ENCODE measurements at places on chromosomes 7 and 10.

DNA sequence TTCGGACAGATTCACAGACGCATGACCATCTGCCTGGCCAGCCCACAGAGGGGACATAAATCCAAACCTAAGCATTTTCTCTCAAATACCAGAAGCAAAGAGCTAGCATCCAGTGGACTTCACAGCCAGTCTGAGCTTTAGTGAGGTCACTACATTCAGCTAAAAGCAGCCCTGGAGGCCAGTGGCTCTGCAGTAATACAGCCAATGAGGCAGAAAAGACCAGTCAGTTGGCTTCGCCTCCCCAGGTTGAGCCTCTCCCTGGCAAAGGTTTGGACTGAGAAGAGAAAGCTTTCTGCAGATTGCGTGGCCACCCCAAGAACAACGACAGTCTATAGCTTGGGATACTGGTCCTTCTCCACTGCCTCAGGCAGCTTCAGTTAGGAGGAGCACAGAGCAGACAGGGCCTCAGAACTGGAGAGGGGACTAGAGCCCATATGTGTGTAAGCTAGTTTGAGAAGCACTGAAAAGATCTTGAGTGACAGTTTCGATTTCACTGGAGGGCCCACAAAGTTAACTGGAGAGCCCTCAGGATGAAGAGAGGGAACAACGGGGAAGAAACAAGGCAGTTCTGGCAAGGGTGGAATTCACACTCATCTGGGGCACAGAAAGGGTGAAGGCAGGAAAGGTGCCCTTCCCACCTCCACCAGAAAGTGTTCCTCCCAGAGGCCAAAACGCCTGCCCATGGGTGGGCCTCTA lies 3.8 kb downstream of the WDR91 start:
- DNase-seq: no peak

DNA sequence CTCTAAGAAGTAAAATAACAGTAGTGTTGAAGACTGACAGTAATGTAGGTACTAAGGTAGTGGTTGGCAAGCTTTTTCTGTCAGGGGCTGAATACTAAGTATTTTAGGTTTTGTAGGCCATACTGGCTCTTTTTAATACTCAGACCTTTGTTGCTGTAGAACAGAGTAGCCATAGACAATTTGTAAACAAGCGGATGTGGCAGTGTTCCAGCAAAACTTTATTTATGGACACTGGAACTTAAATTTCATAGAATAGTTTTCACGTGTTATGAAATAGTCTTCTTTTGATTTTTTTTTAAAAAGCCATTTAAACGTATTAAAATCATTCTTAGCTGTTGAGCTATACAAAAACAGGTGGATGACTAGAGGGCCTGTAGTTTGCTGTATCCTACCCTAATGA lies 121.2 kb downstream of the MLLT10 start:
- DNase-seq: no peak

DNA sequence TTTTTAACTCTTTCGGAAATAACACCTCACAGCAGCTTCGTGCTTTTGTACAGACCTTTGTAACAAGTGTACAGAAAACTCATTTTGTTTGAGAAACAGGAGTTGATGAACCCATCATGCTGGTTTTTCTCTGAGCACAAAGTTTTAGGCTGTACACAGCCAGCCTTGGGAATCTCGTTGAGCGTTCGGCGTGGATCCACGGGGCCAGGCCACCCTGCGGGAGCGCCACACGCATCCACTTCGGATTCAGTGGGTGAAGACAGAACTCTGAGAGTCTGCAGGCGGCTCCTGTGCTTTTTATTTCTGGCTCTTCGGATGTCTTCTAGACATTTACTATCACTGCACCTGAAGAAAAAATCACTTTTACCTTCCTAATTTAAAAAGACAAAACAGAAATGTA lies 131.2 kb downstream of the SMURF1 start:
- DNase-seq: no peak

GRCh38 chr10:1264001-1264400 lies 207.8 kb downstream of the WDR37 start:
- no peak for DNase-seq

- no peak for DNase-seq
Measured at GRCh38 chr10:51524041-51524440, 175.4 kb downstream of the CSTF2T start.

GRCh38 chr7:33040803-33041516 lies 21.6 kb downstream of the NT5C3A start:
- DNase-seq: no peak

- DNase-seq: no peak
Measured at GRCh38 chr10:11105676-11106004, 88.0 kb downstream of the CELF2 start.

GRCh38 chr7:66950763-66951162 lies 29.7 kb downstream of the TMEM248 start:
- DNase-seq: no peak

DNA sequence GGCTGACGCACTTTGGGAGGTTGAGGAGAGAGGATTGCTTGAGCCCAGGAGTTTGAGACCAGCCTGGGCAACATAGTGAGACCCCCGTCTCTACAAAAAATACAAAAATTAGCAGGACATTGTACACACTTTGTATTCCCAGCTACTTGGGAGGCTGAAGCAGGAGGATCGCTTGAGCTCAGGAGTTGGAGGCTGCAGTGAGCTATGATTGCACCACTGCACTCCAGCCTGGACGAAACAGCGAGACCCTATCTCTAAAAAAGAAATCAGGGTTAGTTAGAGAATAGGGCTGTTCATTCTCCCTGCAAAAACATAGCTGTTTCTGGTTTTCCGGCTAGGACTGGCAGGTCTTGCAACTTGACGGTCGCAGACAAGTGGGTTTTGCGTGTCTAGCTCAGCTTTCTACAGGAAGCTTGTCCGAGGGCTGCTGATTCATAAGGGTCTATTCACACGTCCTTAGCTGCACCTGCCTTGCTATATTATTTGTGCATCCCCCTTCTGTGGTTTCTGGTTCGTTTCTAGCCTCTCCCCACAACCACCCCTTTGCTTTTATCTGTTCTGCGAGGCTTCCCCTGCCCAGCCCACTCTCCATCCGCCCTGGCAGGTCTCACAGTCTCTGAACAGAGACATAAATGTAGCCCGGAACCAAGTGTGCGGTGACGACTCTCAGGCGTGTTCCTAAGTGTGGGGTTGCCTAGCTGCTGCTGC lies 10.7 kb downstream of the AMZ1 start:
- no peak for DNase-seq

GRCh38 chr7:102426268-102427018 lies 6.9 kb upstream of the ORAI2 start:
- DNase-seq: no peak

DNA sequence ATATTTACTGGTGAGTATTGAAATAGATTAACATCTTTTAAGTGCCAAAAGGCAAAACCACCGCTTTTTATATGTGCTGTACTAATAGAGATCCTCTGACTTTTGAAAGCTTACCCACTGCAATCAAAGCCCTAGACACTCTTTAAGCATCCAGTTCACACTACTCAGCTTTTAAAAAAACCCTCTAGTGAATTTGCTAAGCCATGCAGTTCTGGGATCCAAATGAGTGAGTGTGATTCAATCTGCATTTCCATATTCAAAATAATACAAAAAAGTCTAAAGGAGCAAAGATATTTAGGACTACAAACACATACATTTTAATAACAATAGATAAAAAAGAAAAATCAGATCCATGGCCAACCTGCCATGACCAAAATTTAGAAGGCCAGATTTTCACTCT lies 288.2 kb downstream of the MAGI2 start:
- no peak for DNase-seq

DNA sequence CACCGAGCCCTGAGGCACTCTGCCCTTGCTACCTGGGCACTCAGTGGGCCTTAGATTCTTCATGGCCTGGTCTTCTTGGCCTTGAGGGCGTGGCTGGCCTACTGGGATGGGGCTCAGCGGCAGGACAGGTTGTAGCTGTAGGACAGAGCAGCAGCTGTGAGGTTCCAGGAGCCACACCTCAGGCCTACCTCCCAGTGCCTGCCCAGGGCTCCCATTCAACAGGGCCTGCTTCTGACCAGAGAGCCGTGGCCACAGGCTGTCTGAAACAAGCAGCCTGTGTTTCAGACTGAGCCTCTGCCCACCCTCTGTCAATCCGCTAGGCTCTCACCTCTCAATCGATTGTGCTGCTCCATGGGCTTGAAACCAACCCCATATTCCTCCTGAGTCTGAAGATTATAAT lies 928.0 kb upstream of the ZNF722 start:
- no peak for DNase-seq

DNA sequence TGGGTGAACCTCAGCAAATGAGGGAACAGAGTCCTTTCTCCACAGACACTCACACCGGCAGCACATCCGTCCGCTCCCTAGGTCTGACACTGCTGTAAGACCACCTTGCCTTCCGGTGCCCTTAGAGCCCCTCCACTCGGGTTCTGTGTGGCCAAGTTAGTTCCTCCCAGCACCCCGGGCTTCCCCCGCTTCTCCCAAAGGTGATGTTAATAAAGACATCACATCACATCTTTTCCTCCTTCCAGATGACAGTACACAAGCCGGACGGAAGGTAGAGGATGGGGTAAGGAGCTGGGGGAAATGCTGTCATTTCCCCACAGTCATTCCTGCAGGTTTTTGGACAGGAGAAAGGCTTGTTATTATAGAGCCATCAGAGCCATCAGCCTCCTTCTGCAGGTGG lies 42.3 kb downstream of the OAT start:
- no peak for DNase-seq

DNA sequence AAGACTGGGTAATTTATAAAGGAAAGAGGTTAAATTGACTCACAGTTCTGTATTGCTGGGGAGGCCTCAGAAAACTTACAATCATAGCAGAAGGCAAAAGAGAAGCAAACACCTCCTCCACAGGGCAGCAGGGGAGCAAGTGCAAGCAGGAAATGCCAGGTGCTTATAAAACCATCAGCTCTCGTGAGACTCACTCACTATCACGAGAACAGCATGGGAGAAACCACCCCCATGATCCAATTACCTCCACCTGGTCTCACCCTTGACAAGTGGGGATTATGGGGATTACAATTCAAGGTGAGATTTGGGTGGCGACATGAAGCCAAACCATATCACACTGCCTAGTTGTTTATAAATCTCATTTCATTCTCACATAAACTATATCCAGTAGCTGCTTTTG lies 28.0 kb upstream of the CPN1 start:
- no peak for DNase-seq

DNA sequence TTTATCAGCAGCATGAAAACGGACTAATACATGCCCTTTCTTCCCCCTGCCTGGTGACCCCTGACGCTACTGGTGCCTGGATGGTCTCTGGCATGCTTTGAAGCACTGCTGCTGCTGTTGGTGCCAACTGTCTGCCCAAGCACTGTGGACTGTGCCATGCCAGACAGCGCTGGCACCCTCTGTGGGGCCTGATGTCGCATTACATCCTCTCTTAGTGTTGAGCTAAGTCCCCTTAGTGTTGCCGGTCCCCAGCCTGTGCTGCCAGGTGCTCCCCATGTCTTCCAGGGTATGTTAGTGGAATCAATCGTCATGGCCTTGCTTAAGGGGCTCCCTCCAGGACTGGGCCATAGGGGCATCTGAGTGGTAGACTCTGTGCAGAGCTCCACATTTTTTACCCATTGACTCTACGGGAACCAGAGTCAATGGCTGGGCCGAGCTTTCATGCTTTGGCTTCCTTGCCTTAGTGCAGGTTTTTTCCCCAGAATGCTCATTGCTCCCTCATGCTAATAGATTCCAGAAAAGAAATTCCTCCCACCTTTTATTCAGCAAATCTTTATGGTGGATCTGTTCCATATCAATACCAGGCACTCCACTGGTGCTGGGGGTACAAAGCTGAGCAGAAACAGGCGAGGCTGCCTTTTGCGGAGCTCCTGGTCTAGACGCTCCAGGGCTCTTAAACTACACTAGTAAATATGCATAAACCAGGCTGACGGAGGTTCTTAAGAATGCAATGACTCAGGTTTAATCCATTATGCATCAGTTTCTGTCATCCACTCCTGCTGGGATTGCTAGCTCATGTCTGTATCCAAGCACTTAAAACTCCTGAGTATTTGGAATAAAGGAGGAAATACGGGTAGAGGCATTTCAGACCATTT lies 21.8 kb upstream of the MRC1 start:
- no peak for DNase-seq

All from skin of body (tissue), 3 donors.